Smooth muscle cell of the pulmonary artery (primary cell): ENCODE measurements at places on chromosomes 7 and 10. TPM values are rescaled to one million over a fixed set of nuclear protein-coding genes. Genes with fewer than 3 reads are reported as not detected.

The LIPJ gene
- not detected in 2 replicates for total RNA-seq

The VIPR2 gene
- 0.07 TPM in 1 of 2 replicates, not detected in the other for total RNA-seq

The EBF3 gene
- total RNA-seq, result 1.6 and 6.5 TPM in 2 replicates

The DLX5 gene
- 0.33 and 0.89 TPM in 2 replicates for total RNA-seq

The CFTR gene
- total RNA-seq, result not detected in 2 replicates

The HOXA4 gene
- 0.59 and 2.0 TPM in 2 replicates for total RNA-seq

The LRRC61 gene
- total RNA-seq, result 0.26 and 0.36 TPM in 2 replicates

The CALY gene
- not detected in 2 replicates for total RNA-seq

The FBXL13 gene
- total RNA-seq, result 1.4 and 2.0 TPM in 2 replicates

The CYP2C19 gene
- total RNA-seq, result not detected in 2 replicates

The NUTM2D gene
- total RNA-seq, result 1.9 and 2.1 TPM in 2 replicates

The LFNG gene
- 1.6 and 19.7 TPM in 2 replicates for total RNA-seq

The RNF32 gene
- 0.33 and 0.56 TPM in 2 replicates for total RNA-seq

The LDB3 gene
- total RNA-seq, result 0.52 and 0.96 TPM in 2 replicates

The PAX4 gene
- not detected in 2 replicates for total RNA-seq

The LBX1 gene
- total RNA-seq, result not detected in 2 replicates

The NAT16 gene
- total RNA-seq, result not detected in 2 replicates

The SLC13A1 gene
- not detected in 2 replicates for total RNA-seq

The INHBA gene
- total RNA-seq, result 67.4 and 92.3 TPM in 2 replicates

The SPDYE5 gene
- total RNA-seq, result not detected in 2 replicates

The LLCFC1 gene
- total RNA-seq, result not detected in 2 replicates

The IGF2BP3 gene
- total RNA-seq, result 20.2 and 77.8 TPM in 2 replicates

The APBB1IP gene
- total RNA-seq, result 0.13 and 0.26 TPM in 2 replicates

The UCN3 gene
- total RNA-seq, result not detected in 2 replicates

The RAPGEF5 gene
- 23.8 and 35.8 TPM in 2 replicates for total RNA-seq

The MYO1G gene
- total RNA-seq, result 0.07 TPM in 2 replicates

The NUDT13 gene
- 1.1 and 1.6 TPM in 2 replicates for total RNA-seq

The RPEL1 gene
- total RNA-seq, result 0.07 TPM in 1 of 2 replicates, not detected in the other

The GOLGA7B gene
- under 0.01 and 0.03 TPM in 2 replicates for total RNA-seq

The HEPACAM2 gene
- total RNA-seq, result 0.07 TPM in 1 of 2 replicates, not detected in the other

The EBLN1 gene
- not detected in 2 replicates for total RNA-seq
